ENCODE measurements at places on chromosomes 6 and 20. TPM values are rescaled to one million over a fixed set of nuclear protein-coding genes. Genes with fewer than 3 reads are reported as not detected.

Gene HDGFL1
- not detected for total RNA-seq

Gene TBXT
- not detected for total RNA-seq

Gene MYLK4
- 0.85 TPM for total RNA-seq

Gene TMEM217
- total RNA-seq, result 4.0 TPM

Gene PKIB
- total RNA-seq, result 1.1 TPM

Gene LHFPL5
- not detected for total RNA-seq

Gene DPM1
- 50.2 TPM for total RNA-seq

Gene HUS1B
- 0.74 TPM for total RNA-seq

Gene LINC00237
- total RNA-seq, result not detected

Gene GGT7
- total RNA-seq, result 11.5 TPM

Gene ASIP
- total RNA-seq, result not detected

Gene SYCP2L
- total RNA-seq, result 2.4 TPM

Gene LY6G6F
- total RNA-seq, result not detected

Gene TGM2
- 113 TPM for total RNA-seq

Gene CST9L
- not detected for total RNA-seq

Gene TCP11
- not detected for total RNA-seq

Gene ZNF341
- total RNA-seq, result 7.7 TPM

Measured in Panc1 (cell line).